ENCODE measurements at places on chromosomes 7 and 10.

DNA sequence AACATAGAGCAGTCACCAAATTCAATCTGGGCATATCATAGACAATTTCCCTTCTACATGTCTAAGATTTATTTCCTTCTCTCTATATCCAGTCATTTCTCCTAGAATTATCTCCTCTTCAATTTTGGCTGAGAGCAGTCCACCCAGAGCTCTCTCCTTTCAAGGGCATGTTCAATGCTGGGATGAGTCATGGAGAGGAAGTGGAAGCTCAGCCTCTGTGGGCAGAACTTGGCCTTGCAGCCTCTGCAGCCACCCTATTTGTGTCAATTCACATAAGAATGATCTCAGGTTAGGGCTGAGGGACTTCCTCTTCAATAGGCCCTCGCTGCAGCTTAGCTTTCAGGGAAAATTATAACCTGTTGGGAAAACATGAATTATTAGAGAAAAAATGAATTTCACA, 560.8 kb downstream of the POM121L12 start:
- H3K4me1 ChIP-seq: no peaks in the 10 kb centered on the region
- H3K27ac ChIP-seq: no peak overlapping the region
- DNase-seq: no peak
- H3K36me3 ChIP-seq: no peaks in the 10 kb centered on the region
- no peaks in the 10 kb centered on the region for H3K27me3 ChIP-seq
- H3K4me3 ChIP-seq: no peak overlapping the region

DNA sequence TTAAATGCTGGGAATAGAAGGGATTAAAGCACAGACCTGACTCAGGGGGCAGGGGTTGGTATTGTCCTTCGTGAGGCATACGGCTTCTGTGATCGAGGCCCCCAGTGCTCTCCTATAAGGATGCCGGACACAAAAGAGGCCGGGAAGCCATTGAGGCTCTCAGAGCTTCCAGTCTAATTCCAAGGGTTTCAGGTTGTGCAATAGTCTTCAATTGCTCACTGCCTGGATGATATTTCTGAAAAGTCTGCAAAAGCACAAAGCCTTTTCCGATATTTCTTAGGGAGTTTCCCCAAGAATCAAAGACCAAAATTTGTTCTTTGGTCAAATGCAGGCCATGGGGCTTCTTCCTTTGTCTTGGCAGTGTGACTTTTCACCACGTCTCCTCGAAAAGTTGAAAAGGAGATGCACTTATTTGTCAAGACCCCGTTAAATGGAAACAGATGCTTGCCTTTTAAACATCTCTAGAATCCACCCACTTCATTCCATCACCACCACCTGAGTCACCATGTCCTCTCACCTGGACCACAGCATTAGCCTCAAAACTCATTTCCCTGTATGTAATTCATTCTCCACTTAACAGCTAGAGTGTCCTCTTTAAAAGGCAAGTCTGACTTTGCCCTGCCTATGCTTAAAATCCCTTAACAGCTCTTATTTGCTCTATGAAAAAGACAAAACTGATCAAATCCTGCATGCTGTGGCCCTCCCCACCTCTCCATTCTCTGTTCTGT, 134.8 kb upstream of the NAMPT start:
- no peak for DNase-seq
- H3K27ac ChIP-seq: no peak overlapping the region
- no peaks in the 10 kb centered on the region for H3K27me3 ChIP-seq

DNA sequence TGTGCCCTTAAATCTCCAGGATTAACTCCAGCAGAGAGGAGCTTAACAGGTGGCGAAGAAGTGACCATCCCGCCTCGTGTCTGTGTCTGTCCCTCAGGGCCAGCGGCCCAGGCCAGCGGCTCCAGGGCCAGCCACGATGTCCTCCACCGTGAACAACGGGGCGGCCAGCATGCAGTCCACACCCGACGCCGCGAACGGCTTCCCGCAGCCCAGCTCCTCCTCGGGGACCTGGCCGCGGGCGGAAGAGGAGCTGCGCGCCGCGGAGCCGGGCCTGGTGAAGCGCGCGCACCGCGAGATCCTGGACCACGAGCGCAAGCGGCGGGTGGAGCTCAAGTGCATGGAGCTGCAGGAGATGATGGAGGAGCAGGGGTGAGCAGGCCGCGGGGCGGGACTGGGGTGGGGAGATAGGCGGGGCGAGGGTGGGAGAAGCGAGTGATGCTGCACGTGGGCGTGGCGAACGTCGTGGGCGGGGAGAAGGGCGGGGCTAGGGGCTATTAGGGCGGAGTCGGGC, 33.3 kb downstream of the SRRM3 start:
- no peaks in the 10 kb centered on the region for H3K36me3 ChIP-seq
- peaks cover 8% of the 10 kb centered on the region for H3K4me1 ChIP-seq
- H3K27ac ChIP-seq: no peak overlapping the region
- peaks cover 35% of the 10 kb centered on the region for H3K27me3 ChIP-seq
- DNase-seq: peak; percentile 87
- H3K4me3 ChIP-seq: peak overlapping the region; percentile 45

GRCh38 chr7:6656413-6656812, 19.3 kb downstream of the ZNF316 start:
- no peak for DNase-seq
- no peak overlapping the region for H3K4me3 ChIP-seq
- peaks cover 6% of the 10 kb centered on the region for H3K27me3 ChIP-seq
- H3K36me3 ChIP-seq: peaks cover 26% of the 10 kb centered on the region
- H3K4me1 ChIP-seq: peaks cover 7% of the 10 kb centered on the region

- no peaks in the 10 kb centered on the region for H3K36me3 ChIP-seq
- H3K27me3 ChIP-seq: peaks cover 43% of the 10 kb centered on the region
- peak; percentile 20 for DNase-seq
These were observed at the start of gene IGFBP1 for GRCh38 chr7:45888185-45888992. IGFBP1 (plus strand) TSS chr7:45888488; CDS start chr7:45888653, 165 bp downstream.

- H3K36me3 ChIP-seq: no peaks in the 10 kb centered on the region
- no peaks in the 10 kb centered on the region for H3K27me3 ChIP-seq
- H3K27ac ChIP-seq: no peak overlapping the region
- no peak for DNase-seq
These were observed 146.7 kb downstream of the SEM1 start for GRCh38 chr7:96562966-96563365.

DNA sequence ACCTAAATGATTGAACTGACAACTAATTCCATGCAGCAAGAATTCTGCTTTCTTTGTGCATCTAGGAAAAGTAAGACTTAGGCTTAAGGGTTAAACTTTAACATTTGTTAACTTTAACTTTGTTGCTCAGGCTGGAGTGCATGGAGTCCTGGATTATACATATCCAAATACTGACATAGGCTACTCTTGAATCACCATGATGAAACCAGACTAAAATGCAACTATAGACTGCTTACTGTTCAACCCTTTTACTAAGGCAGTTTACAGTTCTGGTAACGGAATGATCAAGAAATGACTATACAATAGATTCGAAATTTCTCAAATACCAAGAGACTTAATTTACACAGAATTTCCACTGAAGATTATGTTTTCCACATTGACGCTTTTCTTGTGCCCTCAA, 52.0 kb downstream of the PUS7 start:
- no peak overlapping the region for H3K4me3 ChIP-seq
- no peaks in the 10 kb centered on the region for H3K4me1 ChIP-seq
- DNase-seq: no peak
- peaks cover 6% of the 10 kb centered on the region for H3K36me3 ChIP-seq
- no peak overlapping the region for H3K27ac ChIP-seq

DNA sequence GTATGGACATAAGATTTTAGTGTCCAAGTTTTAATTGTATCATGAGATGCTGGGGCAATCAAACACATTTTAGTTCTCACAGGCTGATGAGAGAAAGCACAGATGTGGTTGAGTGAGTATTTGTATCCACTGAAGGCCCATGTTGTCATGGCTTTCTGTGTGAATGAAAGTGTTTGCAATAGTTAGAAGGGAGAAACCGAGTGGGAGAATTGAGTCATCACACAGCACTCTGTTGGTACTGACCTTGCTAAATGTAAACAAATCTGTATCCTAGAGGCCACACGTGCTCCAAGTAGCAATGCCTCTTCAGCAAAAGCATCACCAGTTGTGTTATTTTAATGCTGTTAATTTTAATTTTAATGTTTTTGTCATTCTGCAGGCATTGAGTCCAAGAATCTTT, 121.2 kb downstream of the EMX2 start:
- H3K36me3 ChIP-seq: no peaks in the 10 kb centered on the region
- H3K27me3 ChIP-seq: peaks cover 6% of the 10 kb centered on the region
- H3K27ac ChIP-seq: no peak overlapping the region
- no peak for DNase-seq
- no peaks in the 10 kb centered on the region for H3K4me1 ChIP-seq

DNA sequence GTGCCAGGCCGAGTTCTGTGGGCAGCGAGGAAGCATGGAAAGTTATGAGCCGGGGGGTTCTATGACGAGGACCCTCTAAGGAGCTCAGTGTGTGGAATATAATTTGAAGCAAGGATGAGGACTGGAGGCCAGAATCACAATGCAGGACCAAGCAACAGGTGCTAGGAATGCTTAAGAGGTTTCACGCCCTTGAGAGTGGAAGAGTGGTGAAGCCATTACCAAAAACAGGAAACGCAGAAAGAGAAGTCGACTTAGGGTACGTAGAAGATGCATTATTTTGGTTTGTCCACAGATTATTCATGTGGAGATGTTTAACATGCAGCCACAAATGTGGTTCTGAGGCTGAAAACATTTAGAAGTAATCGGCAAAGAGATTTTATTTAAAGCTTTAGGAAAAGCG, 78.7 kb downstream of the PIP4K2A start:
- no peak for DNase-seq
- H3K4me1 ChIP-seq: peaks cover 86% of the 10 kb centered on the region
- no peaks in the 10 kb centered on the region for H3K27me3 ChIP-seq
- peak overlapping the region; percentile 19 for H3K4me3 ChIP-seq

GRCh38 chr10:69088801-69089501, 1.0 kb downstream of the SRGN start:
- H3K4me3 ChIP-seq: peak overlapping the region; percentile 82
- H3K27ac ChIP-seq: peak overlapping the region; percentile 95
- peaks cover 68% of the 10 kb centered on the region for H3K4me1 ChIP-seq
- H3K27me3 ChIP-seq: no peaks in the 10 kb centered on the region

All from activated CD8-positive, alpha-beta T cell treated with anti-CD3 and anti-CD28 coated beads, Interleukin-2, amount 10 ng/mL, durations not matched to agents 7 days and 5 days (primary cell).